ENCODE measurements at places on chromosomes 6 and 20.

- DNase-seq: no peak
These were observed 2.5 kb downstream of the RNF182 start for GRCh38 chr6:13927203-13927602.

GRCh38 chr6:42987533-42988451, 3.4 kb downstream of the PPP2R5D start:
- no peak for DNase-seq

- DNase-seq: no peak
These were observed 4.3 kb downstream of the CALHM4 start for GRCh38 chr6:116557893-116558292.

GRCh38 chr6:147170269-147170668, 33.9 kb upstream of the STXBP5 start:
- no peak for DNase-seq

DNA sequence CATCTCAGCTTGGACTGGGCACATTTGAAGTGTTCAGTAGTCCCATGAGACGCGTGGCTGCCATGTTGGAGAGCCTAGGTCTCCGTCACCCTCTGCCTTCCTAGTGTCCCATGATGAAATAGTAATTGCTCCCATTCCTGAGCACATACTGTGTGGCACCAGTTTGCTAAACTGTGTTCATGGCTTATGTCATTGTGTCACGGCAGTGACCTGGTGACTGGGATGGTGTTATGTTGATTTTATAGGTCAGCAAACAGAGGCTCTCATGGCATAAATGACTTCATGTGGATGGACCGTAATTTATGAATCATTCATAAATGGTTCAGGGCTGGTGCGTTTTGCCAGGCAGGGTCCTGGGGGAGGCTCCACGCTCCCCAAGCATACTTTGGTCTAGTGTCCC, 3.8 kb downstream of the BCAS4 start:
- DNase-seq: no peak

- no peak for DNase-seq
These were observed 655.7 kb downstream of the EPHA7 start for GRCh38 chr6:92763680-92764079.
